Activated CD4-positive, alpha-beta T cell treated with anti-CD3 and anti-CD28 coated beads, Interleukin-2, amount 50 U/mL, for 4 hours (primary cell): ENCODE measurements at places on chromosomes 6 and 20.

GRCh38 chr20:23971310-23971709 is 17.3 kb downstream of the GGTLC1 start:
- no peak for DNase-seq

- no peak for DNase-seq
Observed at GRCh38 chr6:107355659-107356058, 103.7 kb downstream of the PDSS2 start.

DNA sequence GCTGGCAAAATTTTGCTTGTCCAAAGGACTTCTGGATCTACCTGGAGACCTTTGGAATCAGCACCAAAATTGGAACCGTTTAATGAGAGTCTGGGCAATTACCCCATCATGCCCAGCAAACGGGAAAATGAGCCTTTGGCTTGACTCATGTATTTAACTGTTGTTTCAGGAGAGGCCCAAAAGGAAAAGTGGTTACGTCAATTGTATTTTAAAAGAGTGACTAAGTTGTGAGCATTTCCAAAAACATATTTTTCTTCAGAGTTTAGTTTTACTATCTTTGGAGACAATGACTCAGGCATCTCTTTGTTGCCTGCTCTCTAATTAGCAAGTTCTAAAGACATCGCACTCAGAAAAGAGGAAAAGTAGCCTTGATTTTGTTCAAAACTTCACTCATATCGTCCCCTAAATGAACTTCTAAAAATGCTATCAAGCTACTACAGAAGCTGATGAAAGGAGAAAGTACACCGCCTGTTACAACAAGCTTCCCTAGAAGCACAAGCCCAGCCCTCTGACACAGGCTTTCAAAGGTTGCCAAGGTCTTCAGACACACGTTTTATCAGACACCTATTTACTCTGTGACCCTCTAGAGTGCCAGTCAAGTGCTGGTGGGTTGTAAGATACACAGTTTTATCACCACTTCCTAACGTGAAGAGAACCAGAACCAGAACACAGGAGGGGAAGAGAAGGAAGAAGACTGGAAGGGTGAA is 146.2 kb downstream of the TBX18 start:
- no peak for DNase-seq

GRCh38 chr20:17681726-17682102 is 328 bp downstream of the RRBP1 start:
- DNase-seq = no peak

- DNase-seq = no peak
Observed at GRCh38 chr20:13936781-13937576, 53.4 kb downstream of the SEL1L2 start.
